AG08396 (cell line): ENCODE measurements at places on chromosomes 12 and 14.

DNA sequence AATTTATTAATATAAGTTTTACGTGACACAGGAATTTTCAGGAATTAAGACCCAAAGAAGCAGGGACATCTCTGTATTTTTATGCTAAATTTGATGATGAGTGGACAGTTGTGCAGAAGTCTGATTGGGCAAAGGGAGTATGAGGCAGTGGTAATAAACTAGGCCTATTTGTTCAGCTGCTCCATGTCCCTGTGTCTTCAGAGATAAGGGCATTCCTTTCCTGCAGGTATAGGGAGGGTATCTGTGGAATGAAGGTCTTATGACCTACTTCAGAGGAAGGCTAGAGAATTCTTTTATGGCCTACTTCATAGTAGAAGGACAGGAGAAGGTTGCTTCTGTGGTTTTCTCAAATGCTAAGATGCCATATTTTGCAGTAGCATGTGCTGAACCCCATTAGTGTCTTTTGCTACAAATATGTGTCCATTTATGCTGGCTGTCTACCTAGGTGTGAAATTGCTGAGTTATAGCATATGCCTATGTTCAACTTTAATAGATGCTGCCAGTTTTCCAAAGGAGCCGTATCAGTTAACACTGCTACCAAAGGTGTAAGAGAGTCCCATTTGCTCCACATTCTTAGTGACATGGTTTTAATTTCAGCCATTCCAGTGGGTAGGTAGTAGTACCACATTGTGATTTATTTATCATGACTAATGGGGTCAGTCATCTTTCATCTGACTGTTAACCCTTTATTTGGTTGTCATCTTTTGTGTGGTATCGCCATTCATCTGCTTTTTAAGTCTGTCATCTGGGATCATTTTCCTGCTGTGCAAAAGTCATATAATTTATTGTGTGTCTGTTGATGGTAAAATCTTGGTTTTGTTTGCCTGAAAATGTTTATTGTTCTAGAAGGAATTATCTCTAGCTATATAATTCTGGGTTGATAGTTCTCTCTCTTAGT, 410.7 kb upstream of the RGS6 start:
- DNase-seq: no peak

DNA sequence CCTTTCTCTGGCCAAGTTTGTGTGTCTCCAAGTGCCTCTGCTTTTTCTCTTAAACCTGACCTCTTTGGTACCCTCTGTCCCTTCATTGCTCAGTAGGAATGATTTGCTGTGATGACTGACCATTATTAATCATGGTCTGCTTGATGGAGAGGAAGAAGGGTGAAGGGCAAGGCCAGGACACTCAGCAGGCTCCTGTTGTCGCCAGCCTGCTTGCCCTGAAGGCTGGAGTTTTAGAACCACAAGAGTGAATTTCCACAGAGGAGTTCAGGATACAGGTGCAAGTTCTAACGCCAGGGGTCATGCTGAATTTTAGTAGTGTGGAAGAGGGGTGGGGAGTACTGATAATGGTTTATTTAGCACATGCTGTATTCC, 2.8 kb upstream of the ITGA5 start:
- DNase-seq: no peak

- DNase-seq: no peak
Observed at GRCh38 chr14:73753887-73754795, 40.0 kb upstream of the PNMA1 start.

- DNase-seq: no peak
Observed at GRCh38 chr12:113432986-113433385, 10.8 kb downstream of the SDSL start.

DNA sequence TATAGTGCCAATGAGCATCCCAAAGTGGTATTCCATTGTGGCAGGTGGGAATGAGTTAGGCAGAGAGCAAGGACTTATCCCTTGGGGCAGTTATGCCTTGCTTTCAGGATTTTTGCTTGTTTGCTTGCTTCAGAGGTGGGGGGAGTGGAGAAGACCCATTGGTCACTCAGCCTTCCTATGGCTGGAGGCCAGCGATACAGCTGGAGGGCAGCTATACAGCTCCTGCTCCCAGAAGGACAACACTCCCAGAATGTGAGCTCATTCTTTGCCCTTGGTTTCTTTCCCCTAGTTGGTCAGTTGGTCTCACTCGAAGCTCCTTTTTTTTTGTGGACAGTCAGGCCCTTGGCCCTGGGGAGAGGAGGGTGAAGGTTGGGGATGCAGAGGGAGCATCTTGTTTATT, 14.5 kb downstream of the KRT83 start:
- DNase-seq: no peak

DNA sequence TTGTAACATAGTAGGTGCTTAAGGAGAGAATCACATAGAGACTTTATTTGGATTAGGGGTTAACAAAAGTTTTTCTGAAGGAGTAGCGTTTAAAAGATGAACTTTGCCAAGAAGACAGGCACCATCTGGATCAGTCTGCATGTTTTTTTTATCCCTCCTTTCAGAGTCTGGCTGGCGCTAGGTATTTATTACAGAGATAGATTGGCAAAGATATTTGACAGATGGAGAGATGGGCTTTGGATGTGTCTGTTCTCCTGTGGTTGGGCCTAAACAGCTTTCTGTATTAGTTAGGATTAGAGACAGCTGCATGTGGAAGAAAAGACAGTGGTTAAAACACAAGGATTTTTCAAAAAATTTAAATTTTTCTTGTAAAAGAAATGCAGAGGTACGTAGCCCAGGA, 133.9 kb downstream of the C12orf75 start:
- DNase-seq: no peak
